ENCODE measurements at places on chromosomes 5 and 9. TPM values are rescaled to one million over a fixed set of nuclear protein-coding genes. Genes with fewer than 3 reads are reported as not detected.

The CD74 gene
- polyA plus RNA-seq, result 327 TPM

The GNG10 gene
- 24.3 TPM for polyA plus RNA-seq

The AIF1L gene
- polyA plus RNA-seq, result 0.61 TPM

The GAS1 gene
- 1.0 TPM for polyA plus RNA-seq

The SLCO6A1 gene
- not detected for polyA plus RNA-seq

The FBXL7 gene
- polyA plus RNA-seq, result 1.3 TPM

- DNase-seq, result no peak
- H3K27ac ChIP-seq, result no peak overlapping the region
- no peak overlapping the region for H3K4me3 ChIP-seq
- no peaks in the 10 kb centered on the region for H3K36me3 ChIP-seq
Observed at GRCh38 chr5:1444361-1445189, 665 bp downstream of the SLC6A3 start.

DNA sequence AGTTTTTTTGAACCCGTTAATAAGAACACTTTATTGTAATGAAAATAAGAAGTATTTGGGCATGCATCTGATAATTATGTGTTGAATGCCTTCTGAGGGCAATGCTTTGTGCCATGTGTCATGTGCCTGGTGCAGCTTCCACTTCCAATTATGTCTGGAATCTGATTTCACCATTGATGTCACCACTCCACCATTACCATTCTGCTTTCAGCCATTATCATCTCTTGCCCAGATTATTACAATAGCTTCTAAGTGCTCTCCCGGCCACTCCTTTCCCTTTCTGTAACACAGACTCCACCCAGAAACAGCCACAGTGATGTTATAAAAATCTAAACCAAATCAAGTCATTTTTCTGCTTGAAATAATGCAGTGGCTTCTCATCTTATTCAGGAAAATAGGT is 171.7 kb downstream of the C9orf152 start:
- peaks cover 2% of the 10 kb centered on the region for H3K36me3 ChIP-seq
- H3K27ac ChIP-seq, result no peak overlapping the region

DNA sequence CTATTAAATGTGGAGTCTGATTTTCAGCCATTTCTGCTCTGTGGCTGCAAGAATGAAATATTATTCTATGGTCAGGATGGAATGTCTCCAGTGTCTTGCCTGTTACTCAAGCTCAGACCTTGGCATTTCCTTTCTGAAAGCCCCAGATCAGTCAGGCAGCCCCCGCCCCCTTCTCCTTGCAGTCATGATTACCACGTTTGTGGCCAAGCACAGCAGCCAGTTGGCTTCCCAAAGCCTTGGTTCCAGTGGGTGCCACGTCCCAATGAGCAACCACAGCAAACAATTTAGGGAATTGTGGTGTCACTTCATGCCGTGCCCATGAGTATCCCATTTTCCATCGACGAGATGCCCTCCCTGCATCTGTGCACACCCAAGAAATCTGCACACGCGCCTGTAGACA is 9.7 kb upstream of the OBP2A start:
- no peak overlapping the region for H3K27ac ChIP-seq
- H3K36me3 ChIP-seq, result no peaks in the 10 kb centered on the region
- no peaks in the 10 kb centered on the region for H3K27me3 ChIP-seq
- DNase-seq, result no peak
- H3K4me3 ChIP-seq, result no peak overlapping the region

- H3K27ac ChIP-seq, result no peak overlapping the region
- no peak overlapping the region for H3K4me3 ChIP-seq
- H3K36me3 ChIP-seq, result no peaks in the 10 kb centered on the region
- peaks cover 5% of the 10 kb centered on the region for H3K27me3 ChIP-seq
- peaks cover 14% of the 10 kb centered on the region for H3K4me1 ChIP-seq
- DNase-seq, result no peak
Observed at GRCh38 chr9:36988848-36989247, 45.2 kb downstream of the PAX5 start.

DNA sequence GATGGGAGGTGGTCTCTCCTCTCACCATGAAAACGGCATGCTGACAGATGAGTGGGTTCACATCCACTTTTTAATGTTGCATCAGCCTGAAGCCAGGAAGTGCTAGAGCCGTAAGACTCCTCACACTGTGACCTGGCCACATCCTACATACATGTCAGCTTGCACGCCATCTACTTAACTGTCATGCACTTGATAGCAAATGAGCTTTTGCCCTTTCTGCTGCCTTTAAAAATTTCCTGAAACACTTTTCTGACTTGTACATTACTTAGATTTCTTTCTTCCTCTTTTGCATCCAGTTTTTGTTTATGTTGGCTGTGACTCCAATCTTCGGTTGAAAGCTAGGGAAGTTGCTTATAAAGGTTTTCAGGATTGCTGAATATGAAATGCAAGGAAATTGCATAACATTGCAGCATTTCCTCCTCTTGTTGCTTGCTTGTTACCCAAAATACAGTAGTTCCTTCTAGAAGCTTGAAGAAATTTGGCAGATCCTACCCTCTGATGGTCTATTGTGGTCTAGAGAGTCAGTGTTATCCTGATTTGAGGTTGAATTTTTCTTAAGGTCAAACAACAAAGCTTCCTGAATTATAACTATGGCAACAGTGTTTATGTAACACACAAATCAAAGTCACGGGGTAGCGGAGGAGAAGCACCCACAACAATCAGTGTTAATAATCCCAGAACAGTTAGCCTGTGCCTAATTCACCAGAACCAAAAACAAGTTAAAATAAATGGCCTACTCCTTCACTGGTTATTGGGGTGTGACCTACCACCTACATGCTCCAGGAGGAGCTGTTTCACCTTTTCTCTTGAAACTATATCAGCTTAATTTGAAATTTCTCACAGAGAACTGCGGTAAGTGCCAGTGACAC is 232.5 kb downstream of the ARHGAP26 start:
- H3K4me3 ChIP-seq, result no peak overlapping the region
- H3K4me1 ChIP-seq, result no peaks in the 10 kb centered on the region
- peak overlapping the region; percentile 68 for H3K27ac ChIP-seq
- no peaks in the 10 kb centered on the region for H3K36me3 ChIP-seq
- H3K27me3 ChIP-seq, result no peaks in the 10 kb centered on the region

DNA sequence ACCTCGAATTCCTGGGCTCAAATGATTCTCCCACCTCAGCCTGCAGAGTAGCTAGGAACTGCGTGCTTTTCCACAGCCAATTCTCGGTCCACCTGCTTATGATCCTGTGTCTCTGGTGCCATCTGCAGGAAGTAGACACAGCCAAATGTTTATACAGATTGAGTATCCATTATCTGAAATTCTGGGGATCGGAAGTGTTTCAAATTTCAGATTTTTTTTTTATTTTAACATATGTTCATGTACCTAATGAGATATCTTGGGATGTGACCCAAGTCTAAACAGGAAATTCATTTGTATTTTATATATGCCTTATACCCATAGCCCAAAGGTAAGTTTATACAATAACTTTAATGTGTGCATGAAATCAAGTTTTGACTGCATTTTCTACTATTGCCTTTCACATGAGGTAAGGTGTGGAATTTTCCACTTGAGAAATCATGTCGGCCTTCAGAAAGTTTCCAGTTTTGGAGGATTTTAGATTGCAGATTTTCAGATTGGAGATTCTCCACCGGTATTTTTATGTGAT is 89.5 kb downstream of the ESM1 start:
- H3K36me3 ChIP-seq, result no peaks in the 10 kb centered on the region
- H3K27me3 ChIP-seq, result peaks cover 3% of the 10 kb centered on the region
- no peak for DNase-seq

- H3K36me3 ChIP-seq, result no peaks in the 10 kb centered on the region
- no peak for DNase-seq
- no peaks in the 10 kb centered on the region for H3K27me3 ChIP-seq
- no peak overlapping the region for H3K27ac ChIP-seq
- no peak overlapping the region for H3K4me3 ChIP-seq
Observed at GRCh38 chr5:16862777-16863176, 73.3 kb downstream of the MYO10 start.

- no peak overlapping the region for H3K27ac ChIP-seq
- H3K4me1 ChIP-seq, result peaks cover 7% of the 10 kb centered on the region
- H3K36me3 ChIP-seq, result peaks cover 19% of the 10 kb centered on the region
- no peak for DNase-seq
Observed at GRCh38 chr5:95919658-95920057, 42.0 kb downstream of the ELL2 start.

DNA sequence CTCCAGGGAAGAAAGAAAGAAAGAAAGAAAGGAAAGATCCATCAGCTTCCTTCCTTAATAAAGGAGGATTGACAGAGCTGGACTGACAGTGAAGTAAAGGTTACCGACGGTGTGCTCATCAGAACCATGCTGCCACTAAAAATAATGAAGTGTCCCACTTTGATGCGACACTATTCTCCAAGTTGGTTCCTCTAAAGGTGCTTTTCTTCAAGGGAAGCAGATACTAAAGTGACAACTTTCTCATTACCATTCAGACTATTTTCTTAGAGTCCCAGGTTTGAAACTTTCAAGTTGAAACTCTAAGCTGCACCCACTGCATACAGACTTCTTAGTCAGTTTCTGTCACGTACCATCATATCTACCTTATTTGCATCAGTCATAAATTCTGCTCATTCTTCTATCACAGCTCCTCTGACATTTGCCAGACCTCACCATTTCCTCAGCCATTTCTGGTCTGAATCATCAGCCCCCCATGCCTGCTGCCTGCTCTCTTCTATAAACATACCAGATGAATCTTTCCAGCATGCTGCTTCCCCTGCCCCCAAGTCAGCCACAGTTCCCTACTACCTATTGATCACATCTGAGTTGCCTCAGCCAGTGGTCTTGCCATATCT is 177.6 kb downstream of the DEPDC1B start:
- no peak overlapping the region for H3K4me3 ChIP-seq
- H3K4me1 ChIP-seq, result no peaks in the 10 kb centered on the region
- no peaks in the 10 kb centered on the region for H3K36me3 ChIP-seq
- H3K27me3 ChIP-seq, result no peaks in the 10 kb centered on the region
- no peak for DNase-seq

DNA sequence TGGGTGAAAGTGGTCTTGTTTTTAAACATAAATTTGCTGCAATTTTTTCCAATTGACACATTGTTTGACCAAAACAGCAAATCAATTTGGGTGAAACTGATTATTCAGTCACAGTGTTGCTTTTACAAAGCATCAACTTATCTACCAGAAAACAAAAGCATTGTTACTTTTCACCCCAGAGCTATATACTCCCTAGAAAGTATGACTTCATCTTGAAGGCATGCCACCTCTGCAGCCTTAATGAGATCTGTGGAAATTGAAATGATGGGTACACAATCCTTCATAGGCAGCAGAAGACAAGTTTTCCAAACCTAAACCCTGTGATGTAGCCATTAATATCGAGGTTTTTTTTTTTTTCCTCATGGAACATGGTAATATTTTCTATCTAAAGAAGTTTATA is 615.9 kb downstream of the CHSY3 start:
- no peaks in the 10 kb centered on the region for H3K4me1 ChIP-seq
- no peaks in the 10 kb centered on the region for H3K36me3 ChIP-seq
- no peak for DNase-seq
- no peaks in the 10 kb centered on the region for H3K27me3 ChIP-seq
- H3K27ac ChIP-seq, result no peak overlapping the region

- H3K36me3 ChIP-seq, result no peaks in the 10 kb centered on the region
- H3K4me1 ChIP-seq, result no peaks in the 10 kb centered on the region
- no peaks in the 10 kb centered on the region for H3K27me3 ChIP-seq
- no peak for DNase-seq
Observed at GRCh38 chr5:60687927-60688720, 11.8 kb downstream of the DEPDC1B start.

GRCh38 chr5:146962801-146963355 is 84.3 kb upstream of the PPP2R2B start:
- no peaks in the 10 kb centered on the region for H3K4me1 ChIP-seq
- no peak overlapping the region for H3K27ac ChIP-seq
- no peaks in the 10 kb centered on the region for H3K36me3 ChIP-seq

- H3K36me3 ChIP-seq, result no peaks in the 10 kb centered on the region
- no peak for DNase-seq
- H3K4me3 ChIP-seq, result no peak overlapping the region
Observed at GRCh38 chr5:60820593-60821487, 23.2 kb downstream of the ELOVL7 start.

- no peaks in the 10 kb centered on the region for H3K36me3 ChIP-seq
- H3K4me3 ChIP-seq, result no peak overlapping the region
- H3K4me1 ChIP-seq, result no peaks in the 10 kb centered on the region
- H3K27ac ChIP-seq, result no peak overlapping the region
- DNase-seq, result no peak
Observed at GRCh38 chr9:79452265-79452664, 119.5 kb upstream of the TLE4 start.

DNA sequence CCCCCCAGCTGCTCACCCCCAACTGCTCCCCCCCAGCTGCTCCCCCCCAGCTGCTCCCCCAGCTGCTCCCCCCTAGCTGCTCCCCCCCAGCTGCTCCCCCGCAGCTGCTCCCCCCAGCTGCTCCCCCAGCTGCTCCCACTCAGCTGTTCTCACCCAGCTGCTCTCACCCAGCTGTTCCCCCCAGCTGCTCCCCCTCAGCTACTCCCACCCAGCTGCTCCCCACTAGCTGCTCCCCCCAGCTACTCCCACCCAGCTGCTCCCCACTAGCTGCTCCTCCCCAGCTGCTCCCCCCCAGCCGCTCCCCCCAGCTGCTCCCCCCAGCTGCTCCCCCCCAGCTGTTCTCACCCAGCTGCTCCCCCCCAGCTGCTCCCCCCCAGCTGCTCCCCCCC is 22.8 kb upstream of the AHRR start:
- DNase-seq, result no peak
- no peaks in the 10 kb centered on the region for H3K4me1 ChIP-seq
- H3K27me3 ChIP-seq, result no peaks in the 10 kb centered on the region
- no peak overlapping the region for H3K27ac ChIP-seq
- no peak overlapping the region for H3K4me3 ChIP-seq

GRCh38 chr9:124182741-124183140 is 75.0 kb upstream of the NEK6 start:
- no peak overlapping the region for H3K27ac ChIP-seq
- H3K4me1 ChIP-seq, result no peaks in the 10 kb centered on the region
- H3K27me3 ChIP-seq, result no peaks in the 10 kb centered on the region
- no peaks in the 10 kb centered on the region for H3K36me3 ChIP-seq

GRCh38 chr9:19162956-19163355 is 35.7 kb upstream of the PLIN2 start:
- H3K27ac ChIP-seq, result no peak overlapping the region
- no peaks in the 10 kb centered on the region for H3K36me3 ChIP-seq
- no peak for DNase-seq
- no peaks in the 10 kb centered on the region for H3K27me3 ChIP-seq
- H3K4me1 ChIP-seq, result peaks cover 19% of the 10 kb centered on the region

DNA sequence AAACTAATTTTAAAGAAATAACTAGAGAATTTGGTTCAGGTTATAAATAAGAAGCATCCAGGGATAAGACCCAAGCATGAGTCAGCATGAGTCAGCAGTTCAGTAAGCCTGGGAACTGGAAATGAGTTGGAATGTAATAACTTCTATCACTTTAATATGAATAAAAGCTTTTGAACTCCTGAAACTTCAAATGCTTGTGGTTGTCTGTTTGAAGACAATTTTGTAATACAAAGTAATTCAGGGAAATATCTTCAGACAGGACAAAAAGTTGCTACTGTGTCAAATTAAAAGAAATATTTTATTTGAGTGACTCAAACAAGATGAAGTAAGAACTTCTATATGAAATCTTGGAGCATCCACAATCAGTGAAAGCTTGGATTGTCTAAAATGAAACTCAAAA is 331.2 kb upstream of the DAB2 start:
- no peaks in the 10 kb centered on the region for H3K27me3 ChIP-seq
- H3K27ac ChIP-seq, result no peak overlapping the region
- DNase-seq, result no peak
- no peaks in the 10 kb centered on the region for H3K36me3 ChIP-seq
- no peaks in the 10 kb centered on the region for H3K4me1 ChIP-seq

- peaks cover 6% of the 10 kb centered on the region for H3K4me1 ChIP-seq
- H3K27ac ChIP-seq, result no peak overlapping the region
- DNase-seq, result no peak
- H3K36me3 ChIP-seq, result no peaks in the 10 kb centered on the region
- H3K4me3 ChIP-seq, result no peak overlapping the region
Observed at GRCh38 chr9:128250839-128251731, 24.7 kb downstream of the GOLGA2 start.

Data from liver (tissue), 10 donors.